ENCODE measurements at places on chromosomes 13 and 19.

DNA sequence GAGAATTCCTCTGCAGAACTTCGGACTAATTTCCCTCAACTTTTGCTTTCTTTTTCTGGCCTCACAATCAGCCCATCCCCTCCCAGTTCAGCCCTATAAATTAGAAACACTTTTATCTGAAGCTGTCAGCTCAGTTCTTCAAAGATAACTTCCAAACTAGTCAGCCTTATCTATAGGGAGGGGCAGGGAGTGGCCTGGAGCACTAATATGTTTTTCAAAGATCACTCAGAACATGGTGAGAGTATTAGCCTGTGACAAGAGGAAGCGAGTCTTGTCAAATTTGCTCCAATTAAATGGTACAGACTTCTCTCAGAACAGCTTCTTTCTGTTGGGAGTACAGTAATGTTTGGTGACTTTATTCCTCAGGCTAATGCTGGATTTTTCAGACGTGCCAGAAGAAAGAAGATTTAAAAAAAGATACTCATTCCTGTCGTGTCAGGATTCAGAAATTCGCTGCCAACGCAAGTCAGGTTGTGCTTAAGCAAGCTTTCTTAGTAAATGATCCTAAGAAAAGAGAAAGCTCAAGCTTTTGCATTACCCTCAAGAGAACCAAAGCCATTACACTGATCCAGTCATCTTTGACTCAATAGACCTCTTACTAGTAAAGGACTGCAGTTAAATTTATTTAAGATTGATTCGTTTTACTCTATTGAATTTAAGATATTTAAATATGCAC is 1033.6 kb downstream of the SLITRK5 start:
- no peaks in the 10 kb centered on the region for H3K27me3 ChIP-seq
- no peak overlapping the region for H3K4me3 ChIP-seq
- no peak for DNase-seq
- H3K4me1 ChIP-seq: no peaks in the 10 kb centered on the region

DNA sequence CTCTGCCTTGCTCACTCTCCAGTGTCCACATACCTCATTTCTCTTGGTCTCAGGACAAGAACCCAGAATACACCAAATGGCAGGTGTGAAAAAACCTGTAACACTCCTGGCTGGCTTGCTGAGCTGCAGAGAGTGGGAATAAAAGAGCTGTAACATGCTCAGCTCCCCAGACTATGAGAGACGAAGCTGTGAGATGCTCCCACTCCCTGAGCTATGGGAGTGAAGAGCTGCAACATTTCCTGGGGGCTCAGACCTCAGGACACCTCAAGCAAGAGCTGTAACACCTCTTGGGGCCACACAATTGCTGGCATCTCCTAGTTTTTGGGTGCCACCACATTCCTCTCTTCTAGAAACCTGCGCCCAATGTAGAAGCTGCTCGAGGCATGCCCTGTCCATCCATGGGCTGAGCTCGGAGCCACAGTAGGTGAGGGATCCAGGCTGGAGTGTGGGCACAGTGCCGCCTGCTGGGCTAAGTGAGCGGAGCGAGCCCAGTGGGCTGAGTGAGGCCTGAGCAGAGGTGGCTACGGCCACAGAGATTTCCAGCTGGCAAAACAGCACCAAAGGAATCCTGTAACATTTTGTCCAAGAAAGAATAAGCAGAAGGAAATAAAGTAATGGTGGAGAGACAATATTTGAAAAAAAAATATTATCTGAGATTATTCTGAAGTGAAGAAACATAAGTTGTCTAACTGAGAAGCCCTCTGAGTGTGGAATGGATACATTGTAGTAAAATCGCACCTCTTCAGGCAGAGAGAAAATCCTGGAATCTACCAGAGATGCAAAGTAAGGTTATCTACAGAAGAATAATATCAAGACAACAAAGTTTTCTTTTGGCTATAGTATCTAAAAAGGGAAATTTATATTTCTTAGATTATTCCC is 186.2 kb upstream of the PCDH9 start:
- no peaks in the 10 kb centered on the region for H3K27me3 ChIP-seq
- no peak overlapping the region for H3K27ac ChIP-seq
- H3K4me3 ChIP-seq: no peak overlapping the region

GRCh38 chr19:9914315-9915207 is 21.8 kb downstream of the OLFM2 start:
- H3K4me3 ChIP-seq: peak overlapping the region; percentile 49
- H3K27ac ChIP-seq: no peak overlapping the region
- H3K36me3 ChIP-seq: no peaks in the 10 kb centered on the region

DNA sequence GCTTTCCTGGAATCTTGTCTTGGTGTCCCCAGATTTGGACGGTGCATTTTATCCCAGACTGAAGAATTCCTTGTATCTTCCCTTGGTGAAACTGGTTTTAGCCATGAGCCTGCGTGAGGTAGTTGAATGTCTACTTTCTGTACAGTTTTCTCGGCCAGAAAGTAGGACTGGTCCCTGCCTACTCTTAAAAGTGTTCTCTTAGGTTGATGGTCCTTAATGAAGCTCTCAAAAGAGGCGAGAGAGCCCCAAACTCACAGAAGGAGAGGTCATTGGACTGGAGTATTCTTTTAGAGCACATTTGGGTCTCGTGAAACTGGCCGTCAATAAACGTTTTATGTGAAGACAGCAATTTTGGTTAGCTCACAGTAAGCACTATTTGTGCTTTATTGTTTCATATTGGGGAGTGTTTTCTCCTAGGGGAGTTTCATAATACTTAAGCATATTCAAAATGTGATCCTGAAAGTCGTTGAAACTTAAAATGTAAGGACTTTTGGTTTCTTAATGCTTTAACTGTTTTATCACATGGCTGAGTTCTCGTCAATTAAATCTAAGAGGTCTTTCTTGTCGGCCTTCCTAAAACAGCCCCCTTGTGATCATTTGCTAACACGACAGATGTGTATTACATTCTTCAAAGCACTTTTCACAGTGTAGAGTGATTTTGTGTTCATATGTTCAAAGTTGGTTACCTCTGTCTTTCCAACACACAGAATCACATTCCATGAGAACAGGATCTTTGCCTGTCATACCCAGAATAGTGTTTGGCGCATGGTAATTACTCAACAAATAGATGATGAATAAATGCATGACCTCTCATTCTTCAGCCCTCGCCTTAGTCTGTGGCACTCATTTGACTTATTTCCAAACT is 889 bp downstream of the GTF2F2 start:
- peak overlapping the region; percentile 75 for H3K4me3 ChIP-seq
- no peaks in the 10 kb centered on the region for H3K36me3 ChIP-seq
- H3K27ac ChIP-seq: peak overlapping the region; percentile 83

- H3K36me3 ChIP-seq: peaks cover 4% of the 10 kb centered on the region
- H3K4me3 ChIP-seq: peak overlapping the region; percentile 73
- no peak for DNase-seq
- H3K27me3 ChIP-seq: no peaks in the 10 kb centered on the region
These were observed 399 bp upstream of the ZNF136 start for GRCh38 chr19:12162513-12162881.

GRCh38 chr13:113457510-113457909 is 4.2 kb upstream of the ADPRHL1 start:
- no peak overlapping the region for H3K4me3 ChIP-seq
- peaks cover 72% of the 10 kb centered on the region for H3K36me3 ChIP-seq
- DNase-seq: no peak
- H3K4me1 ChIP-seq: no peaks in the 10 kb centered on the region
- H3K27ac ChIP-seq: no peak overlapping the region
- H3K27me3 ChIP-seq: no peaks in the 10 kb centered on the region

GRCh38 chr13:30002577-30002976 is 152.2 kb upstream of the UBL3 start:
- H3K36me3 ChIP-seq: no peaks in the 10 kb centered on the region
- H3K27ac ChIP-seq: no peak overlapping the region
- no peaks in the 10 kb centered on the region for H3K4me1 ChIP-seq
- H3K27me3 ChIP-seq: no peaks in the 10 kb centered on the region
- DNase-seq: no peak

Data from tibial artery (tissue), 4 donors.